Jurkat, Clone E6-1 (cell line): ENCODE measurements at places on chromosomes 13 and 19.

- DNase-seq, result no peak
Measured at GRCh38 chr19:30541575-30541974, 169.4 kb downstream of the ZNF536 start.

DNA sequence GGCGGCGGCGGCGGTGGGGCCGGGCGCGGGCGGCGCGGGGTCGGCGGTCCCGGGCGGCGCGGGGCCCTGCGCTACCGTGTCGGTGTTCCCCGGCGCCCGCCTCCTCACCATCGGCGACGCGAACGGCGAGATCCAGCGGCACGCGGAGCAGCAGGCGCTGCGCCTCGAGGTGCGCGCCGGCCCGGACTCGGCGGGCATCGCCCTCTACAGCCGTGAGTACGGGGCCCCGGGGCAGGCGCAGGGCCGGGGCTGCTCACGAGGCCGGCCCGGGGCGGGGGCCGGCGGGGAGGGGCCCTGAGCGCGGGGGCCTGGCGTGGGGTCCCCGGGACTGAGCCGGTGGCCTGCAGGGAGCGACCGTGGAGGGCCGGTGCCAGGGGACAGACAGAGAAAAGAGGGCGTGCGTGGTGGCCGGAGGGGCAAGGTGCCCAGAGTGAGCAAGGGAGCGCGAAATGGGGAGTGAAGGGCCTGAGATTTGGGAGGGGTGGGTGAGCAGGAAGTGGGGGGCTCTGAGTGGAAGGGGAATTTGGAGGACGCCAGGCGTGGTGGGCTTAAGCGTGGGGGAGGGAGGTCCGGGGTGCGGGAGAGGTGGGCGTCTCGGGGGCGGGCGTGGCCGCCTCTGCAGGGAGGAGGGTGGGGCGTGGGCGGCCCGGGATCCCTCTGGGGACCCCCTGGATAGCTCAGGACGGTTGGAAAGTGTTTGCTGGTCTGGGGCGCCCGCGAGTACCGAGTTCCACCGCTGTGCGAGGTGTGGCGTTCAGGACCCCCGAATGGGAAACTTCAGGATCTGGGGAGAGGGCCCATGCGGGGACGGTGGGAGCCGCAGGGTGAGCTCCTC lies 575 bp downstream of the CARM1 start:
- no peak for DNase-seq

- no peak for DNase-seq
Measured at GRCh38 chr13:45004096-45004495, 14.8 kb downstream of the GPALPP1 start.

DNA sequence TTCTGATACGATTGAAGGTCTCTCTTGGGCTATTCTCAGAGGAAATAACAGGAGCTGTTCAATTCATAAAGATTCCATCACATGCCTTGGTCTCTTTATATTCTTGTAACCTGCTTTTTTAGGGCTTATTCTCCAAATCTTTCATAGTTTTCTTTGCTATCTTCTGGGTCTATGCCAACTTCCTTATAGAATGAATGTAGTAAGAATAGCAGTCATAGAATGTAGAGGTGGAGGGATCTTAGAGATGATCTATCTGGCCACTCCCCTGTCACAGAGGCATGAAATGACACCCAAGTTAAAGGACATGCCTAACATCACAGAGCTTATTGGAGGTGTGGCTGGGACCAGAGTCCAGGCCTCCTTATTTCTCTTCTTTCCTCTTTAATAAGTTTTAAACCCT lies 13.2 kb downstream of the LCP1 start:
- DNase-seq, result no peak
